SK-N-MC (cell line): ENCODE measurements at places on chromosomes 11 and 22.

DNA sequence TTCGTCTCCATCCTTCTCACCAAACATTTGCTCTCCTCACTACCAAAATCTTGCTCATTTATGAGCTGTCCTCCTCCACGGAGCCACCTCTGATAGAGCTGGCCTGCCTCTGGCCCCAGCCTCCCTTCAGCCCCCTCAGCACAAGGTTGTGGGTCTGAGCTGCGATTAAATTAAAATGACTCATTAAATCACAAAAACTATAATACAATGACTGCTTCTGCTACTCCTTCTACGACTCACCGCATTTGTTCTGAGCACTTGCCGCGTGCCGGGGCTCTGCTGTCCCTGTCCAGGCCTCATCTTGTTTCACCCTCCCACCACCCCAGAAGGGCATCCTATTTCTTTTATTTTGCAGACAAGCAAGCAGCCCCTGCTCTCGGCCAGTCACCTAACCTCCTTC is 49.2 kb upstream of the TIMP3 start:
- no peak for DNase-seq

- no peak for DNase-seq
Measured at GRCh38 chr11:85810521-85810870, 445 bp downstream of the SYTL2 start.

- DNase-seq = no peak
Measured at GRCh38 chr11:131533998-131534397, 163.6 kb downstream of the NTM start.

DNA sequence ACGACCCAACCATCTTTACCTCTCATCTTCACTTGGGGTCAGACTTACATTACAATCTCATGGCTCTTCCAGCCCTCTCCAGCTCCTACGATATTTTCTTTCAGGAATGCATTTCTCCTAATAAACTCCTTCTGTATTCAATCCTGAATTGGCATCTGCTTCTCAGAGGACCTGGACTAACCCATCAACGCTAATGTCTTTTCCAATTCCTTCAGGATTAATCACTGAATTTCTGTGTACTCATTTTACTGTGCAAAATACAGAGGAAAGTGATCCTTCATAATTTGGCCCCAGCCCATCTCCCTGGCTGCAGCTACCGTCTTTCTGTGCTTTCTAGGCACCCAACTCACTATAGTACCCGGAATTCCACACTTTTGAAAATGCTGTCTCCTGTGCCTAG is 239.2 kb downstream of the METTL15 start:
- no peak for DNase-seq

DNA sequence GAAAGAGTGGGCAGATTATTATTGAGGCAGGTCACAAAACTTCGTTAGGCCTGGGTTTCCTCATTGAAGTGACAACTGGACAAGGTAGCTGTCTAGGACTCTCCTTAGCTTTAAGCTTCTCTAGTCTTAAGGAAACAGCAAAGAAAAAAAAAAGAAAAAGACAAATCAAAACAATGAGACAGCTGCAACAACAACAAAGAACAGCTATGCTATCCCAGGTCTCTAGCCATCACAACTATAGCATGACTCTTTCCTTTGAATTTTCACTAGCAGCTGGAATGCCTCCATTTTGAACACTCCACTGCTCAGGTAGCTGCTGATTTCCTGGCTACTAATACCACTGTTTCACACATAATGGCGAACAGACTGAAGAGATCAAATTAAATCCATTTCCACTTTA is 302.4 kb upstream of the SORL1-AS1 start:
- DNase-seq = no peak

DNA sequence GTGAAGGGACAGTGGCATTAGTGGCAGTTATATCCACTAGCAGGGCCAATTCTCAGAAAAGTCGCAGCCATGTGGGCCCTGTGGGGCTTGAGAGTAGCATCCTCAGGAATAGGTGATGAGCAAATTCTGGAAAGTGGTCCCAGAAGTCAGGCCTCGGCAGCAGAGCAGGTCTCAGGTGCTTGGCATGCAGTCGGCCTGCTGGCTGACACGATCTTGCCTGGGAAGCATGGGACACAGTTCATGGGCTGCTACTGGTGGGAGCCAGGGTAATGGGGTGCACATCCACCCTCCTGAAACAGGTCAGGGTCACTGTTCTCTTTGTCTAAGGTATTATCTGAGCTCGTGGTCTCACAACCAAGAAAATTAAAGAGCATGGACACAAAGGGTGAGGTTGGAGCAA is 36.8 kb upstream of the TMEM45B start:
- DNase-seq = no peak

- DNase-seq = no peak
Measured at GRCh38 chr11:67273260-67273990, 7.2 kb downstream of the GRK2 start.

DNA sequence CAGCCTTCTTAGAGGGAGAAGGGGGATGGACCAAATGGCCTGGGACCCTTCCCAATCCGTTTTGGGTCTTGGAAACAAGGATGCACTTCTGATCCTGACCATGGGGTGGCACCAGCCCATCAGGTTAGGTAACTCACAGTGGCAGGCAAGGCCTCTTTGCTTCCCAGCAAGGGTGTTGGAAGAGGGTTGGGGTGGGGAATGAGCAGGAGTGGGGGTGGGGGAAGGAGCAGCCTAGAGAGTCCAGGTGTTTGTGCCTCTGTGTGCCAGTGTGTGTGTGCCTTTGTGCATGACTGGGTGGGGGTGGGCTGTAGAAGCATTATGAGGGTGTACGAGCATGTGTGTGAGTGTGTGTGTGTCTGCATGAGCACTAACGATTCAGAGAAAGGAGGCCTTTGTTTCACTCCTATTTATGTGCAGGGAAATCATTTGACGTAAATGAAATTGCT is 213.1 kb downstream of the INSC start:
- DNase-seq = no peak

DNA sequence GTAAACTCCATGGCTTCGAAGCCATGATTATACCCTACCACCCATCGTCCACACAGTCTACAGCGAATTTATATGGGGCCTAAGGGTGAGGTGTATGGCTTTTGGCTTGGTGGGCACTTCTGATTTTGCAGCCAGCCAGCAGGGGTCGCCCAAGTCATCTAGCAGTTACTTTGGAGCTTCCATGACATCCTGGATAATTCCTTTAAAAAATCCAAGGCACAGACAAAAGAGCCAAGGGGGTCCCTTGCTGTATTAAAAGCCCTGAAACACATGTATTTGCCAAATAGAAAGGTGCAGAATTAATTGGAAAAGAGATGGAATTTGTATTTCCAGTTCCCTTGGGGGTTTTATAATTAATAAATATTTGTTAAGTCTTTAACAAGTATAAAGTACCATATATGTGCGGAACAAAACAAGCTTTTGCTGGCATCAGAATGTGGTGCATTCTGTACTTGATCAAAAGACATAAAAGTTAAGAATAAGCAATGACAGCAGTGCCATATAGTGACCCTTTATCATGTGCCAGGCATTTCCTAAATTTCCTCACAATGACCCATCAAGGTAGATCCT is 132.8 kb upstream of the PITPNB start:
- DNase-seq = peak; percentile 24

- no peak for DNase-seq
Measured at GRCh38 chr22:39170825-39171622, 18.5 kb upstream of the CBX7 start.

GRCh38 chr11:8207080-8208000 is 38.5 kb upstream of the RIC3 start:
- no peak for DNase-seq
